ENCODE measurements at places on chromosomes 1 and 21.

GRCh38 chr1:215844266-215844665, 277.2 kb downstream of the KCTD3 start:
- DNase-seq, result no peak

- DNase-seq, result peak; percentile 17
These were observed 4.8 kb upstream of the HEATR1 start for GRCh38 chr1:236608930-236609726.

DNA sequence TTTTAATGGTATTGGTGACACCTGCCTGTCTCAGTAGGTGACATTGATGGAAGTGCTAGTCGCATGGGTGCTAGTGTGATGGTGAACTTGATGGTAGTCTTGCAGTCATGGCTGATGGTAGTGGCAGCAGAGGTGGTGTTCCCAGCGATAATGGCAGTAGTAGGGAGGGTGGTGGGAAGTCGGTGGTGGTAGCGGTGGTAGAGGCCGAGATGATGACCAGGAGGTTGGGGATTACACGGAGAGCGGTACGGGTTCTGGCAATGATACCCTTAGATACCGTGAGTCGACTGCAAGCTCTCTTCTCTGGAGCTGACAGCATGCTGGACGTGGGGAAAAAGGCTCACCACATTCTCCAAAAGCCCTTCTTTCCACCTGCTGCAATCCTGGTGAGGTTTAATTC, 99.4 kb upstream of the SLC2A1 start:
- DNase-seq, result no peak

GRCh38 chr1:156347331-156347730, 9.0 kb downstream of the TSACC start:
- DNase-seq, result no peak

GRCh38 chr1:92691925-92692324, 93.0 kb downstream of the EVI5 start:
- DNase-seq, result no peak

DNA sequence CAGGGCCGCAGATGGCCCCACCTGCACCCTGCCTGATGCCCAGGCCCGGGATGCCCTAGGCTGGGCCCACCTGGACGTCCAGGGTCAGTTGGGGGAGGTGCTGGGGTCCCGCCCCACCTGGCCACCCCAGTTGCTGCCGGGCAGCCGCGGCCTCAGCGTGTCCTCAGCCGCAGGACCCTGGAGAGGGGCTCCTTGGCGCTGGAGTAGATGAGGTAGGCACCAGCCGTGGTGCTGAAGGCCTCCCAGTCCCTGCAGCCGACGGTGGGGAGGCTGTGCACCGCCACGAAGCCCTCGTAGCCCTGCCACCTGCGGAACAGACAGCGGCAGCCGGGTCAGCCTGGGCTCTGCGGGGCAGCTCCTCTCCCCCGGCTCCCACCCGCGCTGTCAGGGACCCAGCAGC, 40.4 kb downstream of the KRTAP10-1 start:
- DNase-seq, result no peak

DNA sequence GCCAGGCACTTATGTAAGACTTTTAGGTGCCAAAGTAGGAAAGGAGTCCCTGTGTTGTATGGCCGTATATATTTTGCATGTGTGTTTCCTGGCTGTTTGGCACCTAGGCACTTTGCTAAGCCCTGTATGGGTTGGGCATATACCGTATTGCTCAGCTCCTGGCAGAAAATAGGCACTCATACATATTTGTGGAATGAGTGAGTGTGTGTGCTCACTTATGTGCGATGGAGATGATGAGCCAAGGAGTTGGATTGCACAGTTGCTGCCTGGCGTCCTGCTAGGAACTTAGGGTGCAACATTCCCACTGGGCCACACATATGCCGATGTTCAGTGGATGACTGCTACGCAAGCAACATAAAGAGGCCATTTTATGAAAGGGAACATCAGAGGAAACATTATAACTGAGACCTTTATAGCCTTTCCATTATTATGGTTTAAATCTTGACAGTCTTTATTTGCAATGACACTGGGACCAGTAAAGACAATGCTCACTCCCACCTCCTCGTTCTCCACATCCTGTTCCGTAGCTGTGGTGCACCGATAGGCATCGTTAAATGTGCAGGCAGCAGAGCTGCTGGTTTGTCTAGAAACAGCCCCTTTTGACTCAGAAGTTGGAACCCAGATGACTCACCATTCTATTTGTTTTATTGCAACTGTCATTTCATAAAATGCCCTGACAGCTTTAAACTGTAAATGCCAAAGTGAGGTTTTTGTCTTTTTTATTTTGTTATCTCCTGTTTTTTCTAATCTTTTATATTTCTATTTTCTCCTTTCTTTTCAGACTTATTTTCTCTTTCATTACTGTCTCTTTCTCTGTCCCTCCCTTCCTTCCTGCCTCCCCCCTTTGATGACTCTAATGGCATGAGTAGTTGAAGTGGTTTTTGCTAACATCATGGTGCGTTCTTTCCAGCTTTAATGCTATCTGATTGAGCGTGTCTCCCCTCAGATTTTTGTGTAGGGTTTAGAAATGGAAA, 36.1 kb downstream of the PEX14 start:
- no peak for DNase-seq

DNA sequence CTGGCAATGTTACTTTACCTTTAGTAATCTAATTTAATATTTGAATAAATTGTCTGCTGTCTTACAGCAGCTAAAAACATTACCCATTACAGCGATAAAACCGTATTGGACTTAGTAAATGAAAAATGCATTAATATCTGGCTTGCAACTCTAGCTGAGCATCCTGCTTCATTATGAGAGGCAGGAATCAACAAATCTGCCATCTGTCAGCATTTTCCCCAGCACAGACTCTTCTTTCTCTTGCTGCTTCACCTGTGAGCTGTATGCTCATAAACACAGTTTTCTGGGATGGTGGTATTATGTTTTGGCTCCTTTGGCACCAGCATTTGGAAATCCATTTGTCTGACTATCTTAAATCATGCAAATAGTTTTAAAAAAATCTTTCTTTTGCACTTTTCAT, 487.1 kb downstream of the KCNT2 start:
- no peak for DNase-seq

- no peak for DNase-seq
These were observed 10.2 kb downstream of the IL24 start for GRCh38 chr1:206907304-206907991.

DNA sequence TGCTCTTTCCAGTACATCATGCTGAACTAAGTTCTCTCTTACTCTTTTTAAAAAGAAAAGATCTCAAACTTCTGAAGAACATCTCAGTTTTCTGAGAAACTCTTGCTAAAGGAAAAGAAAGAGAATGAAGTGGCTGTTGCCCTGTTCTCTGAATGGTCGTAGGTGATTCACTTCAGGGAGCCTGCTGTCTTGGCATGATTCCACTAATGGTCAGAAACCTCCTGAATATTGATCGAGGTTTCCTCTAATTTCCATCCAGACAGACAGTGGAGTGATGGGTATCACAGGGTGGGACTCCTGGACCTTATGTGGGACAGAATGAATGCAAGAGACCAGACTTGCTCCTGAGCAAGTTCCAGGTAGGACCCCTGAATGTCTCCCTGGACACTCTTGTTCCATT, 2.5 kb downstream of the FCRL2 start:
- no peak for DNase-seq

DNA sequence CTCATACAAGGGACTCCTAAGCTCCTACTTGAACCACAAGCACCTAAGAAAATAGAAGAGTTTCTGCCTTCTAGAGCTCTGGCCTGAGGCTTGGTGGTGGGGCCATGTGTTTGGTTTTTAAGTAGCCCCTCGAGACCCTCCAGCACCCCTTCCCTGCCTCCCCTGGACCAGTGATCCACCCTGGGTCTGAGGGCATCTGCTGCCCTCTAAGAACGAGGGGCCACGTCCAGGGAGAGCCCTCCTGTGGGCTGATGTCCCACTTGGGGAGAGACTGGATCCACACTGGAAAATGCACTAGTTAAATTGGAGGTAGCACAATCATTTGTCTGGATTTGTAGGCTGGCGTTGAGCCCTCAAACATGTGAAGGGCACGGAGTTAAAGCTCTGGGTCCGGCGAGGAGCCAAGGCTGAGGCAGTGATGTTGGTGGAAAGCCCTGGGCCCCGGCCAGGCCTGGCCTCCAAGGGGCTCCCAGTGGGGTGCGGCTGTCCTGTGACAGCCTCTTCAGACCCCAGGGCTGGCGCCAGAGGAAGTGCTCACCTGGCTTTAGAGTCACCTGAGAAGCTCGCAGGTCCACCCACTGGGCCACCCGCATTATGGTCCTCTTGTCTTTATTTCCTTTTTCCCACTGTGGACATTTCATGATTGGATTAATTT, 65.2 kb downstream of the SLC37A1 start:
- no peak for DNase-seq

GRCh38 chr21:44874497-44875315, 1.2 kb upstream of the PTTG1IP start:
- no peak for DNase-seq

GRCh38 chr1:154463512-154463990, 38.5 kb upstream of the TDRD10 start:
- DNase-seq, result no peak

- DNase-seq, result no peak
These were observed 272.0 kb downstream of the BRINP3 start for GRCh38 chr1:190205713-190206112.

- no peak for DNase-seq
These were observed 13.2 kb downstream of the PSEN2 start for GRCh38 chr1:226883630-226884029.

- DNase-seq, result no peak
These were observed 27.8 kb upstream of the FOXE3 start for GRCh38 chr1:47388030-47388890.

DNA sequence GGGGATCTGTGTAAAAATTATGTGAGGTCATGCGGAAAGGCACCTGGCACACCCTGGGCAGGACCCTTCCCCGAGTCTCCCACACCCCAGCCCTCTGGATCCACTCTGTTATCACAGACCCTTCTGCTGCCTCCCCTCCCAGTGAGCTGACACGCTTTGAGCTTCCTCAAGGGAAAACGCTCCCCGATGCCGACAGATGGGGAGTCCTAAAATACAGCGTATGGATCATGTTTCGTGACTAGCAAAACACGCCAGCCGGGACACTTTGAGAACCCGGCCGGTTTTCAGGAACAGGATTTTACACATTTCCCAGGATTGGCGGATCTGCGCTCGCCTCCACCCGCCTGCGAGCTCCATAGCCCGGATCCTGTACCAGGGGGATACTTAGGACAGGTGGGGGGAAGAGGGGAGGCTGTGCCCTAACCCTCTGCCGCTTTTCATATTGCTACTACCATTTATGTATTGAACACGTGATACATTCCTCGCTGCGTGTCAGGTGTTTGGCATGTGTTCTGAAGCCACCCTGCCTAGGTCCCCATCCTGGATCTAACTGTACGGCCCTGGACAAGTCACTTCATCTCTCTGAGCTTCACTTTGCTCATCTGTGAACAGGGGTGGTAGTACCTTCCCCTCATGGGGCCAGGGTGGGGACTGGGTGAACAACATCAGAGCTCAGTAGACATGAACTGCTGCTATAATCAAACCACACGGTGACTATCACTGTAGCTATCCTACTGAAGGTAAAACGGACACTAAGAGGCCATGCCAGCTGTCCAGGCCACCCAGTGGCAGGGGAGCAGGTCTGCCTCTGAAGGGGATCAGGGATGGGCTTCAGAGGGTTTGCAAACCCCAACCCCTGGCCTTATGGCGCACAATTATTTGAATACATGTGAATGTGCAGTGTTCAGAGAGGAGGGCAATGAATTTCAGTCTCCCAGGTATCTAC, 63.2 kb downstream of the SSBP3 start:
- no peak for DNase-seq

DNA sequence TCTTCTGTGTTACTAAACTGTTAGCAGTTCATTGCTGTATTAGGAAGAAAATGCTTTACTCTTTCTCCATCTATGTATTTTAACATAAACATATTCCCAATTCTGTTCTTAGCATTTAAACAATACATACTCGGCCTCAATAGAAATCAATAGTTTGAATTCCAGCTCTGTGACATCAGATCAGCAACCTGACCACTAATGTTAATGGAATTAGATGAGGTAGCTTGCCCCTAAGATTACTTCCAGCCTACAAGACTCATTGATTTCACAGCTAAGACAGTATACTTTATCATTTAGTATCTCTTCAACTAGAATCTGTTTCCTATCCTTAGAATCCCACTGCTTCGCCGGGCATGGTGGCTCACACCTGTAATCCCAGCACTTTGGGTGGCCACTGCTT, 38.9 kb downstream of the EPRS1 start:
- DNase-seq, result no peak

GRCh38 chr1:57202241-57202640, 221.6 kb downstream of the DAB1 start:
- DNase-seq, result no peak

- DNase-seq, result no peak
These were observed 122.6 kb downstream of the FCRL5 start for GRCh38 chr1:157429601-157430240.

- DNase-seq, result no peak
These were observed 57.9 kb upstream of the ADARB1 start for GRCh38 chr21:45016406-45017038.

GRCh38 chr21:27060190-27060589, 93.3 kb upstream of the ADAMTS5 start:
- no peak for DNase-seq

DNA sequence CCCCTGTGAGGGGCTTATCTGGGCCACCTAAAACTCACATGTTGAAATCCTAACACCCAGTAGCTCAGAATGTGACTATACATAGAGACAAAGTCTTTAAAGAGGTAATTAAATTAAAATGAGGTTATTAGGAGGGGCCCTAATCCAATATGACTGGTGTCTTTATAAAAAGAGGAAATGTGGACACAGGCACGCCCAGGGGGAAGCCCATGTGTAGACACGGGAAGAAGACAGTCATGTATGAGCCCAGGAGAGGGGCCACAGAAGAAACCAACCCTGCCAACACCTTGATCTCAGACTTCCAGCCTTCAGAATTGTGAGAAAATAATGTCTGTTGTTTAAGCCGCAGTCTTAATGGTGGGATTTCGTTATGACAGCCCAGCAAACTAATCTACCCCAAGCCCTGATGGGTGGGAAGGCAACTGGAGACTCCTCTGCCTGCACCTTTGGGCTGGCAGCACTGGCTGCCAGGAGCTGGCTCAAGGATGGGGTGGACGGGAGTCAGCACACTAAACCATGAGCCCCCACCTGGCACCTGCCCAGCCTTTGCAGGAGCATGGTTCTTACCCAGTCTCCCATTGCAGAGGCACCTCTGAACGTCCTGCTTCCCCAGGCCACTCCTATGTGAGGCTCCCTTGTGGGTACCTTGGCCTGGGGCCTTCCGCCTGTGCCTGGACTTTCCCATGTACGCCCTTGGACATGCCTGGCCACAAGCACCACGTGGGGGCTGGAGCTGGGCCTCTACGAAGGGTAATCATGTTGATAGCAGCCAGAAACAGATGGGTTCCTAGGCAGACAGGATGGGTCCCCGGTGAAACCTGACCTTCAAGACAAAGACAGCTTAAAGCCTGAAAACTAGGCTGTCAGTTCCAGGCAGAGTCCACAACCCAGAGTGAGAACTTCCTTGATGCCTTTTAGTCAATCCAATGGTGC, 57.1 kb upstream of the DMRTB1 start:
- no peak for DNase-seq
